HuH-7 (cell line): ENCODE measurements at places on chromosomes 2 and 18.
A peak's percentile ranks its signal among the peaks of the same experiment; 100 is the strongest.

DNA sequence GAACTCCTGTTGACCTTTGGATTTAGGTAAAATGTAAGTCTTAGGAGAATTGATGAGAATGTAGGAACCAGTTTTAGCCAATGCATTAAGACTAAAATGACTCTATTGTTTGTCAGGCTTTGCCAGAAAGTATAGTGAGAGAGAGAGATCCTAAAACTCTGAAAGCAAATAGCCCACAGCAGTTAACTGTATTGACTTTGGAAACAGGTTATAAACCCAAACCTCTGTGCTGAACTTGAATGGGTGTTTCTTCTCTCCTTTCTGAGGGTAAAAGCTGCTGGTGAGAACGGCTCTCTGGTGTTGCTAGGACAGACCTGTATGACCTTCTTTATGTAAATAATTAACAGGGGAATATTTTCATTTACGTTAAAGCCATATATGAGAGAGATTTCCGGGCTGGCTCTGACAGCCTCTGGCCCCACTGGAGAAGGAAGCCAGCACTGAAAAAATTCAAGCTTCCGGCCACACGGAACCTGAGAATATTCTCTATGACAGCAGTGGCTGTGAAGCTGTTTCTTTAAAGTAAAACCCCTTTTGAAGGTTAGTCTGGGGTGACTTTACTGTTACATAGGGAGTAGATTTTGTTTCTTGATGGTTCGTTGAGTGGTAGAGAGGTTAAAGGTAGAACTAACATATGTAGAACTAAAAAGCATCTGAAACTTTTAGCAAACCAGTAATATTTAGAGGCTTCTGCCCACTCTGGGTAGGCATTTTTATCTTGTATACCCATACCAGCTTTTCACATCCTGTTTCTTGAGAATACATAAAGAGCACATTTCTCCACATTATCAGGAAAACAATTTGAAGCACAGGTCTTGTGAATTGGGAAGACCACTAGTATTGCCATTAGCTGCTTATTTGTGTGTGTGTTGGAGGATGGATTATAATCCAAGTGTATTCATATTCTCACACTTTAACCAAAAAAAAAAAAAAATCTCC, 123.8 kb downstream of the SPTBN1 start:
- DNase-seq: no peak

DNA sequence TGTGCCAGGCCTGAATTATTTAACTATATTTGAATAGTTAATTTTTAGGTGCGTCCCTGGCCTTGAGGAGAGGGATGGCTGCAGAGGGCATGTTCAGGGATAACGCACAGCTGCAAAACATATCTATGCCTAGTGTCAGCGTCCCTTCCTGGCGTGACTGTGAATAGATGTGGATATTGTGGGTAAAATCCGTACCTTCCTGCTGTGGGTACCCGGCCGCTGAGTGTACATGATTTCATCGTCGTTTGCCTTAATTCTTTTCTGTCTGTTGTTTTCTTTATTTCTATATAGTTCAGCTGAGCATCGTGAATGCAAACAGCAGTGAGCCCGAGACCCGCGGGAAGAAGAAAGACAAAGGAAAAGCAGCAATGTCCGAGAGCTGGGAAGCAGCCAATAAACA, 25.0 kb upstream of the MC2R start:
- DNase-seq: no peak

DNA sequence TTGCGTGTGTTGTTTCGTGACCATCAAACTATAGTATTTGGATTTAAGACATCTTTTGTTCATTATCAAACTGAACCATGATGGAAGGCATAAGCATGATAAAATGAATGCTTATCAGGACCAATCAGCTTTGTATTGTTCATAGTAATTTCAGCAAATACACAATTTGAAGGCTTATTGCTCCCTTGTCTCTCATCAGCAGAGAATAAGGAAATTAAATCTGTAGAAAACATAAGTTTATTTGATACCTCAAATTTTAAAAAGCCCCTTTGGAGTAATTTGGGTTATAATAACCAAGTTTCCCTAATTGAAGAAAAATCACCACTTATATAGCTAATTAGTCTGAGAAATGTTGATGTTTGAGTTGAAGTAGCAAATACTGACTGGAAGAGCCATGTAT, 705.7 kb downstream of the NUP35 start:
- DNase-seq: no peak

- no peak for DNase-seq
Observed at GRCh38 chr2:47112665-47113435, 42.3 kb downstream of the STPG4 start.

- DNase-seq: no peak
Observed at GRCh38 chr2:107585851-107586250, 240.8 kb upstream of the RGPD4 start.

DNA sequence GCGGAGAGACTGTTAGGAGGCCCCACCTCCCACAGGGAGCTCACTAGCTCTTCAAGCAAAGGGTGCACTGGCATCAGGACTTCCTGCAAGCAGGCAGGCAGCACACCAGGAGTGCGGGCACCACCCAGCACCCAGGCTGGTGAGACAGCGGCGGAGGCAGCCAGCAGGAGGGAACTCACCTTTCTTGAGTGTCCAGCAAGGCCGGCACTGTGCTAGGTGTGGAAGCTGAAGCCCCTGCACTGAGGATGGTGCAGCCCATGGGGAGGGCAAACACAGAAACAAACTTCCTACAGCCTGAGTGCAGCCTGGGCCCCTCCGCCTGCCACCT, 100.7 kb upstream of the ID2 start:
- DNase-seq: no peak

- DNase-seq: no peak
Observed at GRCh38 chr2:70936979-70937811, 1.5 kb downstream of the ATP6V1B1 start.

GRCh38 chr18:58360324-58360723, 268.6 kb downstream of the ALPK2 start:
- no peak for DNase-seq

DNA sequence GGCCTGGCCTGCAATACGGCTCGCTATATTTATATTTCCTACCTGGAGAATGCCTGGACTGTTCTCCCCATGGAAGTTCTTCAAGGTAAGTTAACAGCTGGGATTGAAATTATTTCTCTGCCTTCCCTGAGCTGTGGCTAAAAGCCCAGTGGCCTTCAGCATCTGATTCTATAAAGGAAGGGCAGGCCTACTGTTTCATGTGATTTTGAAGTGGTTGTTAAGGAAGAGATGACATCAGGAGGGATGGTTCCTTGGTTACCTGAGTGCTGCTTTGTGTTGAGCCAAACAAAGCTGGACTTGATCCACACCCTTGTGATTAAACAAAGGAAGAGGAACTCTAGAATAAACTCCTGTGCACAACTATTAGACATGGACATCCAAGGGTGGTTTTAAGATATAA, 61.6 kb downstream of the MFSD6 start:
- no peak for DNase-seq

DNA sequence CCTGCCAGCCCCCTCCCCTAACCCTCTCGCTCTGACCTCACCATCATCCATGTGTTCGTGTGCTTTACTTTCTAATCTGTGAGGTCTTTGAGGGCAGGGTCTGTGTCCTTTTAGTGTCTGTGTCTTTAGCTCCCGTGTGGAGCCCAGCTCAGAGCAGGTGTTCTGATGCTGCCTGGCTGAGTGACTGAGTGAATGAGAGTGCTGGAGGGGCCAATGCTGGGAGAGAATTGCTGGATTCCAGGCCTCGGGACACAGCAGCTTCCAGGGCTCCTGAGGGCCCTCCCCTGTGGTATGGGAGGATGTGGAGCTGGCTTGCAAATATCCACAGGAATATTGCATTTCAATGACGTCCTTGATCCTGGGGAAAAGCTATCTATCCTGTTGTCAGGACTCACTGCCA, 160.6 kb downstream of the ANKRD30B start:
- no peak for DNase-seq

DNA sequence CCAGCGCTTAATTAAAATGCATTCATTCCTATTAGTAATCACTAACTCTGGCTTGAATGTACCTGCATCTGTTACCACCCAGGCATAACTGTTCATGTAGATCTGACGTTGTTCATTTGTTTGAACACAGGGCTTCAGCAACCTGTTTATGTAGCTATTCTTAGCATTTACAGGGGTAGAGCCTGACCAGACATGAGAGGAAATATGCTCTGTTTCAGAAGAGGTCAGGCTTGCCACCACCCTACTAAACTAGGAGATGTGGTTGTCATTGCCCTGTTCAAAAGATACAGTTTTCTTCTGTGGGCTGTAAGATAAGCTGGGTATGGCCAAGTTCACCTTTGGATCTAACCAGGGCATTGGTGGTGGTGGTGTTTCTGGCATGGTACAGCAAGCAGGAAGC, 8.8 kb downstream of the MGAT5 start:
- no peak for DNase-seq

- DNase-seq: no peak
Observed at GRCh38 chr2:85553184-85553583, 8.1 kb downstream of the GGCX start.

- no peak for DNase-seq
Observed at GRCh38 chr2:179438654-179439053, 174.0 kb upstream of the SESTD1 start.

GRCh38 chr2:152715854-152716428, 1.3 kb downstream of the PRPF40A start:
- DNase-seq: peak; percentile 33

- DNase-seq: no peak
Observed at GRCh38 chr2:152062125-152063091, 36.4 kb downstream of the CACNB4 start.

DNA sequence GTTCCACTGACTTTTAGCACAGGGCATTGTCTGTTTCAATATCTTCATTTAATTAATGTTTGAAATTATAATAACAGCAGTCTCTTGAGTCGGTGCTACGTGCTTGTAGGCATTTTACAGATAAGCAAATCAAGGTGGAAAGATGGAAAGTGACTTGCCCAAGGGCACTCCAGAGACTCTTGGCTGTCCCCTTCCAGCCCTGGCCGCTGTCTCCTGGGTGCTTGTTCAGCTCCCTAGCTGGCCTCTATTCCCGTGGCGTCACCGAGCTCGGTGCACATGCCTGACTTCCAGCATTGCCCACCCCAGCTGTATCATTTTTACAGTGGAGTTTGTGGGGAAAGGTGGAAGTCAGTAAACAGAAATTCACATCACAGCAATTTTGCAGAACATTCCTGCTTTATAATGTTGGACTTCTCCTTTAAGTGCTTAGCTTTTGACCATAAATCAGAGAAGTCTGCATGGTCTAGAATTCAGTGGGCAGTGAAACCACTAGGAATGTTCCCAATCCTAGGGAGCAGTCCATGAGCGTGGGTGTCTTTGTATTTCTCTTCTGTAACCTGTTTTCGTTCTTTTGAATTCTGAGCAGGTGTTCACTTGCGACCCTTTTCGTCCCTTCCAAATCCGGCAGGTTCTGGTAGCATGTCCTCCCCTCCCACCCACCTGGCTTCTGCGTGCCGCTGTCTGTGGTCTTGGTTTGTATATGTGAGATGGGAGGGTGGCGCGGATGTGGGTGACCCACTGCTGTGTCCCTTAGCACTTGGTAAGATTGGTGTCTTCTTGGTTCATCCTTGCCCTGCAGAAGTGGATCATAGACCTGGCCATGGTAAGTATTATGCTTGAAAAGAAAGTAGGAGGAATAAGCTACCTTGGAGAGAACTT, 8.4 kb downstream of the SLC66A3 start:
- DNase-seq: no peak

GRCh38 chr2:219636144-219636915, 8.9 kb downstream of the SLC4A3 start:
- peak; percentile 9 for DNase-seq

DNA sequence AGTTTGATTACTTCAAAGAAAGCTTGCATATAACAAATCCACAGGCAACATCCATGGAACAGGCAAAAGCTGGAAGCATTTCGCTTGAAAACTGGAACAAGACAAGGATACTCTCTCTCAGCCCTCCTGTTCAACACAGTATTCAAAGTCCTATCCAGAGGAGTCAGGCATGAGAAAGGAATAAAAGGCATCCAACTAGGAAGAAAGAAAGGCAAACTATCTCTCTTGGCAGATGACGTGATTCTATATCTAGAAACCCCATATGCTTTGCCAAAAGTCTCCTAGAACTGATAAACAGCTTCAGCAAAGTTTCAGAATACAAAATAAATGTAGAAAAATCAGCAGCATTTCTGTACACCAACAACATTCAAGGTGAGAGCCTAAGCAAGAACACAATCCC, 34.1 kb upstream of the MC4R start:
- no peak for DNase-seq

DNA sequence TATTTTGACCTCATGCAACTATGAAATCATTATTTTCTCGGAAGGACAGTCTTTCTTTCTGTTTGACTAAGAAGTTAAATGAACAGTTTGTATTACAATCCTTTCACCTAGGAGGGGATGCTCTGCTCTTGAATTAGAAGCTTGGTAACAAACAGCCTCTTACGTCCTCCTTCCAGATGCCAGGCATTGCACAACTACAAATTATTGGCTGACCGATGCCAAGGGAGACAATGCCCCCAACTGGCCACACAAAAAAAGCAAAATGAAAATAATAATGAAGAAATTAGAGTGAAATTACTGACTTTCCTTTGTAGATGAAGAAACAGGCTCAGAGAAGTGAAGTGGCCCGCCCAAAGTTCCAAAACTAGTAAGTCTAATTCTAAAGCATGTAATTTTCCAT, 177.9 kb downstream of the CYRIA start:
- DNase-seq: no peak

DNA sequence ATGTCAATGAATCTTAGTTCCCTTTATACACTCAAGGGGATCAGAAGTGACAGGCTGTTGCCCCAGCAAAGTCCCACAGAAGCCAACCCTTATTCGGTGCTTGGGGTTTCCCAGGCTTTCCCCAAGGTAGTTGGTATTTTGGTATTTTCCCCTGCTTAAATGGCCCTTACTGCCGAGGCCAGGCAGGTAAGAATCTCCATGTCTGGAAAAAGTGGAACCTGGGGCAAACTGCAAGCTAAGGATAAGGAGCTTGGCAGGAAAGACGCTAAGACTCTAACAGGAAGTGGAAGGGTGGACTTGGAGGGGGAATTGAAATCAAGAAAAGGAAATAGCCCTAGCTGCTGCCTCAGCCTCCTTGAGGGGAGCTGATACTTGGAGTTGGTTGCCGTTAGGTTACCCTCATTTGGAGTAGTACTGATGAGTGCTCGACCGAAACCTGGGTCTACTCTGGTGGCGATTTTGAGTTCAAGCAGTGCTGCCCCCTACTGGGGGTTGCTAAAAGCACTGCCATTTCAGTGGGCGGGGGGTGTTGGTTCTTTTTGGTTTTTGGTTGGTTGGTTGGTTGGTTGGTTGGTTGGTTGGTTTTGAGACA, 3.3 kb upstream of the GPBAR1 start:
- DNase-seq: peak; percentile 63

DNA sequence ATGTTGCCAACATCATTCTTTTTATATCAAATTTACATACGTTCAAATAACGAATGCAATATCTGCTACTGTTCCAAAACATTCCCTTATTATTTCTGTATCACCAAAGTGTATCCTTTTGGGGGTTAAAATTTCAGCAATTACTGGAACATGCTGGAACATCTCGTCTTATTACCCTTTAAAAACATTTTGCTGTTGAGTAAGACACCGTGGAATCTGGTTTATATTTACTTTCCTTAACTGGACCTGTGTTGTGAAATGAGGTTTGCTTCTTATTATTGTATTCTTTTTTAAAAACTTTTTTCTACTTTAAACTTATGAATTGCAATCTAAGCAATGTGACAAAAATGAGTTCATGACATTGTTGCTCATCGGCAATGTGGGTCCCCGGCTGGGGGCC, 87.4 kb upstream of the PTPRM start:
- no peak for DNase-seq

- DNase-seq: peak; percentile 50
Observed at GRCh38 chr18:12585218-12585617, 72.7 kb downstream of the SPIRE1 start.

GRCh38 chr18:52008736-52009135, 331.3 kb upstream of the DCC start:
- DNase-seq: no peak

- DNase-seq: no peak
Observed at GRCh38 chr2:173676647-173677046, 288.5 kb downstream of the SP3 start.
